ENCODE measurements at places on chromosomes 3 and 15.
A peak's percentile ranks its signal among the peaks of the same experiment; 100 is the strongest.

DNA sequence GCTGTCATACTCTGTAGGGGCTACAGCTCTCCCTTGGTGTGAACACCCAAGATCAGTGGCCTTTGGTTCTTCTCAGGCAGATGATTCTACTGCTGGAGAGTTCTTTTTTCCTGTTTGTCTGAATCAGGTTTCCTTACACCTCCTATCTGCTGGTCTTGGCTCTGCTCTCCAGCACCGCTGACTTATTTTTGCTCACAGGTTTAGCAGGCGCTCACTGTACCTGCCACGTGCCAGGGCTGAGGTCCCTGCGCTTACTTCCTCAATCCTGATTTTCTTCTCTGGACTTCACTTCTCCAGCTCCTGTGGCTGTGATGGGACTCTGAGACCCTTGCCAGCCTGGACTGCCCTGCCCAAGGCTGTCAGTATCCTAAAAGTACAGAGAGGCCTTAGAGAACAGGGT lies 9.5 kb downstream of the BSN start:
- no peak for DNase-seq

DNA sequence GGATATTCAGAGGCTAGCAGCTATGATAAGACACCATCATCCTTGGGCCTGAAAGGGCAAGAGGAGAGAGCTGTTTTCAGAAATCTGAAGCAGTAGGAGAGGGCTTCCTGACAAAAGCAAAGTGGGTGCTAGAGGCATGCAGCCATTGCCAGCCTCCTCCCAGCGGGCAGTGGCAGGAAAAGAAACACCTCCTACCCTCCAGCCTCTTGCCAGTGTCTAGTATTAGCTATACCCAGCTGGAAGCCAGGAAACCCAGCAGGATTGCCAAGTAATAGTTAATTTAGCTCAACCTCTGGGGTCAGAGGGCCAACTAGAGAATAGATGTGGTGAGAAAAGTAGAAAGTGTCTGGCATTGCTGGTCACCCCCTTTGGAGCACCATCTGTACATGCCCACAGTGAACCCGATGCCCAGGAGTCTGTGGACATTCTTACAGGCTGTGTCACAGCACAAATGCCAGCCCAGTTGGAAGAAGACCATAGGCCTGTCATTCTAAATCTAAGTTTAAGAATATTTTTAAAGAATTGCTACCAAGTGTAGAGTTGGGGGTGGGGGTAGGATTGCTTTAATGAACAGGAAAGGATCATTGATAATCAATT lies 85.3 kb downstream of the HCN4 start:
- no peak for DNase-seq

DNA sequence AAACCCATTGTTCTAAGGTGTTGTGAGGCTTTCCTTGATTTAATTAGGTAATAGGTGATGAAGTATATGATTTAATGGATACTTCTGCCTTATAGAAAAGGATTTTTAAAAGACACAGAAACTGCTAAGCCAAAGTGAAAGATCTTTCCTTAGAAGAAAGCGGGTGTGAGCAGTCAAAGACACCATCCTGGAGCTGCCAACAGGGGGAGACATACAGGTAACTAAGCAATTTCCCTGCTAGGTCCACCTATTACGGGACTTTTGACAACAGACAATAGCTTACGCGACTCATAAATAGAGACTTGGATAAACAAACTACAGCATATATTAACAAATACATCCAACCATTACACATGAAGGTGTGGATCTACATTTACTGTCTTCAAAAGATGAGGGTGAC lies 669.5 kb downstream of the SQOR start:
- no peak for DNase-seq

DNA sequence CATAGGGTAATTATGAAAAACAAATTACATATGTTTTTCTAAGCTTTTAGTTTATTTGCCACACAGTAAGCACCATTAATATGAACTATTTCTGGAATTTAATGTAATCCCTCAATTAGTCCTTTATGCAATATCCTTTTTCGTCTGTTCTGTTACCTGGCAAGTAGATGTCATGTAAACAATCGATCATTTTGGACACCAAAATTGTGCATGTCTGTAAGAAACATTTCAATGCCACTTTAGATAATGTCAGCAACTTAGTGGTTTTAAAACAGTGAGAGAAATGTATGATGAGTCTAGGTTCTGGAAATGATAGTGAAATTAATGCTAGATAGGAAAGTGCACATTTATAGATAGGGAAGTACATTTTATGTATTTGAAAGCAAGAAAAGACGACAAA lies 986.6 kb downstream of the ZPLD1 start:
- DNase-seq, result no peak

GRCh38 chr15:66646799-66647198 lies 55.2 kb upstream of the SMAD6 start:
- DNase-seq, result no peak

- peak; percentile 84 for DNase-seq
These were observed 10.9 kb downstream of the CCR5AS start for GRCh38 chr3:46395766-46396530.
